ENCODE measurements at places on chromosomes 2 and 18.
A peak's percentile ranks its signal among the peaks of the same experiment; 100 is the strongest.

GRCh38 chr2:172613040-172613439, 57.1 kb downstream of the PDK1 start:
- DNase-seq, result no peak

GRCh38 chr2:96665083-96665569, 22.6 kb downstream of the FER1L5 start:
- DNase-seq, result no peak

DNA sequence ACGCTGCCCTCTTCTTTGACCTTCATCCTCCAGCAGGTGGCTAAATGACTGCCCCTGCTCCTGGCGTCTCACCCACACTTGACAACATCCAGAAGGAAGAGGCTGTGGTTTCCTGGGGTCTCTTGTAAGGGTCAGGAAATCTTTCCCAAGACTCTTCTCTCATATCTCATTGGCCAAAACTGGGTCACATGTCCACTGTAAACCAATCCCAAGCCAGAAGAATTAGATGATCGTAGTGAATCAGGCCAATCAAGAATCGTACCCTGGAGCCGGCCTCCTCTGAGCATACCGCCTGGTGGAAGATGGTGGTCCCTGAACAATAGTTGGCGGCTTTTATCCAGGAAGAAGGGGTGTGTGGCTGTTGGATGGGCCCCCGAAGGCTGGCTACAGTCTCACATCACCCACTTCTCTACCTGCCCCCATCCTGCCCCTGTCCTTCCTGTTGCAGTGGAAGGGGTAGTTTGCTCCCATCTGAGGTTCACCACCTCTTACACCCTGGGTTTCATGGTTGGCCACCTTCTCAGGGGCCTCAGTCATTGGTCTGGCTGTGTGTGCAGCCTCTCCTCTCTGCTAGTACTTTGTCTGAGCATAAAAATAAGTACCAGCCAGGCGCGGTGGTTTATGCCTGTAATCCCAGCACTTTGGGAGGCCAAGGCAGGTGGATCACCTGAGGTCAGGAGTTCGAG, 3.8 kb downstream of the SAG start:
- DNase-seq, result no peak

- no peak for DNase-seq
These were observed 8.2 kb upstream of the APOB start for GRCh38 chr2:21052044-21052443.

GRCh38 chr2:858646-859045, 92.0 kb upstream of the SNTG2 start:
- no peak for DNase-seq

DNA sequence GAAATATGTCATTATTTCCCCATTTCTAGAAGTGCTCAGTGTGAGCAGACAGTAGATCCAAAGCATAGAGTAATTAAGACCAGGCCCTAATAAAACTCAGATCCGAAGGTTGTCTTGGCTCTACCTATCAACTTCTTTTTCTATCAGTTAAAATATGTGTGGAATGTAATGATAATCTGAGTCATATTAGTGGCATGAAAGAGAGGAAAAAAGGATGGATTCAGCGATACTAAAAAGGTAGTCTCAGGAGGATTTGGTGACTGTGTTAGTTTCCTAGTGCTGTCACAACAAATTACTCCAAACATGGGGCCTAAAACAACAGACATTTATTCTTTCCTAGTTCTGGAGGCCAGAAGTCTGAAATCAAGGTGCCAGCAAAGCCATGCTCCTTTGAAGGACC, 103.7 kb upstream of the NABP1 start:
- DNase-seq, result no peak

GRCh38 chr2:191114403-191114886, 36.3 kb downstream of the STAT4 start:
- DNase-seq, result peak; percentile 11

DNA sequence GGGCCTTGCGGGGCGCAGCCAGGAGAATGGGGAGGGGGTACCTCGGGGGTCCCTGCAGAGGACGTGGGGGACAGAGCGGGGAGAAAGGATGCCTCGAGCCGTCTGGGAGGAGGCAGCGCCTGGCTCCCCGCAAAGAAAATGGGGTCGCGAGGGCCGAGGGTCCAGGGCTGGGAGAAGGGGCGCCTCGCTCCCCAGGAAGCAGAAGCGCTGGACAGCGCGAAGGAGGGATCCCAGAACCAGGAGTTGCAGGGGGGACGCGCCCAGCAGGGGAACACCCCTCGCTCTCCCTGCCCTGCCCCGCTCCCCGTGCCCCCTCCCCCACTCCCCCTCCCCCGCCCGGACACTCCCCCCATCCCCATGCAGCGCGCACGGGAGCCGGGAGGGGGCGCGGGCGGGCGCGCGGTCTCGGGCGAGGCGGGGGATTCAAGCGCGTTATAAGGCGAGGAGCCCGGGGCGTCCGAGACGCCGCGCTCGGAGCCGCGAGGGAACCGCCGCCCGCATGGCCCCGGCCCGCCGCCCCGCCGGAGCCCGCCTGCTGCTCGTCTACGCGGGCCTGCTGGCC, at the start of gene ERFE:
ERFE (plus strand) TSS at position 462 of the 562 bp plus-strand sequence; CDS start at position 500, 38 bp downstream.
- no peak for DNase-seq

DNA sequence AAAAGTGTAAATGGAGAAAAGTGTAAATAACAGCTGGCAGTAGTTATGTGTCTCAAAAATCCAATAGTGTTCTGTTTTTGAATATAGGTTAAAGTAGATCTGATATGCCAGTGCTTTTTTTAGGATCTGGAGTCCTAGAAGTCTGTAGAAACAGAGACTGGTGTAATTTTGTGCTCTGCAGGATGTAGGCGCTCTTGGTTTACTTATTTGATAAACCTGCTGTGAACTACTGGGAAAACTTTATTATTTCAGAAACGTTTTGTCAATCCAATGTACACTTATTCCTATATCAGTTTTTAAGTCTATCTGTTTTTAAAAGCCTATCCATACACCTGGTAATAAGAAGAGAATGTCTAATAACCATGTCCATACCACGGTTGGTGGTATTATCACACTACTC, 530.8 kb upstream of the ZNF804A start:
- DNase-seq, result no peak

GRCh38 chr2:53859206-53860181, at the start of gene GPR75:
TSS of gene GPR75 (minus strand) at chr2:53859967. CDS start at chr2:53854756, 5,211 bp downstream.
- DNase-seq, result no peak

GRCh38 chr2:105858868-105859693, 114.4 kb downstream of the NCK2 start:
- DNase-seq, result no peak

GRCh38 chr2:181586569-181587081, 70.3 kb downstream of the CERKL start:
- no peak for DNase-seq

- no peak for DNase-seq
These were observed 32.1 kb upstream of the SH3BP4 start for GRCh38 chr2:234919711-234920110.

DNA sequence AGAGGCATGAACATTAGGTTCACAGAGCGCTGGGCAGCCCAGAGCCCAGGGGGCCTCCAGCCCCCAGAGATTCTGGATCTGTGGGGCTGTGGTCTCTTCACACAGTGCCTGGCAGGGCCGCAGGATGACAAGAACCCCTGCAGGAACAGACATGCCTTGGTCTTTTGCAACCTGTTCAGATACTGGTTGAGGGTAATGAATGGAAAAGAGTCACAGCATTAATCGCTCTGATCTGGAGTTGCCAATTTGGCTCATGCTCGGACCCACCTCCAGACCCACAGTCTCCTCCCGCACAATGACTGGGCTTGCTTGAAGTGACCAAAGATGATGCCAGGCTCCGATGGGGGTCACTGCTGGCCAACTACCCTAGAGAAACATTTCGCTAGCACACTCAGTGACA, 229.4 kb upstream of the SMAD2 start:
- no peak for DNase-seq

DNA sequence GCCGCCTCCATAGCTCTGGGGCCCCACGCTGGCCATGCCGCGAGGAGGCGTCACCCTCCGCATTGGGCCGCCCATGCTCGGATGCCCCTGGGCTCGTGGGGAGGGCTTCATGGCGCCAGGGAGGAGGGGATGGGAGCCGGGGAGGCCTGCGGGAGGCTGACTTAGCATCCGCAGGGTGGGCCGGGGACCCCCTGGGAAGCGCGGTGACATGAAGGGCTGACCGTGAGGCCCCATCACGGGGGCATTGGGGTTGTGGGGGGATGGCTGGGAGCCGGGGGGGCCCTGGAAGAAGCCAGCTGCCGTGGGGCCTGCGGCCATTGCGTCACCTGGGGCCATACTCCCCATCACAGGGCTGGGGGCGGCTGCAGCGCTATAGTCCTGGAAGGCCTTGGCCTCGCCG, 26.0 kb upstream of the ANKRD62 start:
- DNase-seq, result no peak

DNA sequence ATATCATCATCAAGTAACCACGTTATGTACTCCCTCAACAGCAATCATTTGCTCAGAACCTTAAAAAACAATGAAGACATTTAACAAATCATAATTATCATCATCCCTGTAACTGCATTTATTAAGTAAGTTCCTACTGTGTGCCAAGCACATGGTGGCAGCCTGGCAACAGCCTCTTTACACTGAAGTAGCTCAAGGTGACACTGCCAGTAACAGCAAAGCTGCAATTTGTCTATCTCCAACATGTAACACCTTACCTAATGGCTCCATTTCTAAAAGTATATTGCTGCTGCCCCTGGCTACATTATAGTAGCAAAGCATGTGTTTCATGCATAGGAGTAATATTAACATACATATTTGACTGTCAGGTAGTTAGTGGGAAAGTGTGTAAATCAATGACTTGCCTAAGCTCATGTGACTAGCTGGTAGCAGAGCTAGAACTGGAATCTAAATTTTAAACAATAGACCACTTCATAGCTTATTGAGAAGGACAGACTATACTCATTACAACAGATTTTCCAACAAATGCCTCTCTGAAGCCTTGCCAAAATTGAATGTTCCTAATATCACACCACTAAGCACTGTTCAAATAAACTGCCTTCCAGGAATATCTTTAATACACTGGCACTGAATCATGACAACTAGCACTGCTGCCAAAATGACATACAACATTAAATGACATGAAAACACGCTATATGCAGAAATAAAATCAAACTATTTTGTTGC, 86.7 kb downstream of the L3MBTL4 start:
- DNase-seq, result no peak

- DNase-seq, result no peak
These were observed 96.7 kb downstream of the EIPR1 start for GRCh38 chr2:3280683-3281520.

DNA sequence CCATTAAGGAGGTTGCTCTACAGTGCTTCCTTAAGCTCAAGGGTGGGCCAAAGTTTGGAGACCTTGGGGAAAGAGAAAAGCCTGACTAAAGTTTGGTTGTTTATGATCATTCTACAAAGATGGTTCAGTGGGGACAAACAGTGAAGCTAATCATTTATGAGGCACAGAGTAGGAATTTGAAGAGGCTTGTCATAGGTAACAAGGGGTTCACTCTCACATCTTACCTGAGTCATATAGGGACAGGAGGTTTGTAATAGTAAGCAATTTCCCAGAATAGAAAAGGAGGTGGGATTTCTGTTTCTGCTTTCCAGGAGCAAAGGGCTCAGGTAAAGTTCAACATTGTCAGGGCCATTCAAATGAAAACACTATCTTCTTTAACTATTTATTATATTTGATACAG, 787.9 kb downstream of the CPS1 start:
- DNase-seq, result no peak

DNA sequence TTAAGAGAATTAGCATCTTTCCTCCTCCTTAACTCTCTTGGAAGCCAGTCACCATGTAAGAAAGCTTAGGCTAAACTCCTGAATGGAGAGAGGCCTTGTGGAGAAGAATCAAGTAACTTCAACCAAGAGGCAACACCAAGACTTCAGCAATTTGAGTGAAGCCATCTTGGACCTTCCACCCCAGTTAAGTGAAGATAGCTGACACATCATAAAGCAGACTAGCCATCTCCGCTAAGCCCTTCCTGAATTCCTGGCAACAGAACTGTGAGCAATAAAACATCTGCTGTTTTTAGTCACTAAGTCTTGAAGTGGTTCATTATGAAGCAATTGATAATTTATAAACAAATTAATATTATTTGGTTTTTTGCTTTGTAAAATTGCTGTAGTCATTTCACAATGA, 1.5 kb upstream of the ZNF397 start:
- no peak for DNase-seq

DNA sequence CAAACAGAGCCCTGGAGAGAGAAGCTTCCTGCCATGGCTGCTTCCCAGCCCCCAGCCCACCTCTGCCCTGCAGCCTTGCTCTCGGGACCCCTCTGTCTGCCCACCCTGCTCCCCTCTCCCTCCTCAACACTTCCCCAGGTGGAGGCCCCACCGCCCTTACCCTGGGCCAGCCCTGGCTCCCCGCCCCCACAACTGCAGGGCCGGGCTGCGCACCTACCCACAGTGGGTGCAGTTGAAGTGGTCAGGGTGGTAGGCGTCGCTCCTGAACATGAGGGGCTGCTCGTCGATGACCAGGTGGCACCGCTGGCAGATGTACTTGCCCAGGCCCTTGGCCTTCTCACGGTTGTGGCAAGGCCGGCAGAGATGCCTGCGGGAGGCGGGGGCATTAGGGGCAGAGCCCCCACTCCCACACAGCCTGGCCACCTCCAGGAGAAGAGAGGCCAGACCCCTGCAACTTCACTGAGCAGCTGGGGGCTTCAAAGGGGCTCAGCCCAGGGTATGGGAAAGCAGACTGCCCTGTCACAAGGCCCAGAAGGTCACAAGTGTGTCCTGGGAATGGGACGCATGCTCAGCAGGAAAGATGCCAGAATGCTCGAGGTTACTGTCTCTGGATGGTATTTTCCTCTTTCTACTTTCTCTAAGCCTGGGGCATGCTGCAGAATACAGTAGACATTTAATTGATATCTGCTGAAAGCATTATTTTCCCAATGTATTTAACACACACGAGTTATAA, 3.1 kb upstream of the GPR17 start:
- DNase-seq, result no peak
